ENCODE measurements at places on chromosomes 6 and 20.

- no peak for DNase-seq
These were observed 382.7 kb downstream of the UTRN start for GRCh38 chr6:144667532-144668503.

GRCh38 chr20:53949319-53949839 is 121.0 kb downstream of the BCAS1 start:
- peak; percentile 93 for DNase-seq

GRCh38 chr6:168221000-168221399 is 98.6 kb downstream of the DACT2 start:
- DNase-seq, result no peak

- DNase-seq, result no peak
These were observed 99.1 kb upstream of the PDE10A start for GRCh38 chr6:165762125-165762524.

DNA sequence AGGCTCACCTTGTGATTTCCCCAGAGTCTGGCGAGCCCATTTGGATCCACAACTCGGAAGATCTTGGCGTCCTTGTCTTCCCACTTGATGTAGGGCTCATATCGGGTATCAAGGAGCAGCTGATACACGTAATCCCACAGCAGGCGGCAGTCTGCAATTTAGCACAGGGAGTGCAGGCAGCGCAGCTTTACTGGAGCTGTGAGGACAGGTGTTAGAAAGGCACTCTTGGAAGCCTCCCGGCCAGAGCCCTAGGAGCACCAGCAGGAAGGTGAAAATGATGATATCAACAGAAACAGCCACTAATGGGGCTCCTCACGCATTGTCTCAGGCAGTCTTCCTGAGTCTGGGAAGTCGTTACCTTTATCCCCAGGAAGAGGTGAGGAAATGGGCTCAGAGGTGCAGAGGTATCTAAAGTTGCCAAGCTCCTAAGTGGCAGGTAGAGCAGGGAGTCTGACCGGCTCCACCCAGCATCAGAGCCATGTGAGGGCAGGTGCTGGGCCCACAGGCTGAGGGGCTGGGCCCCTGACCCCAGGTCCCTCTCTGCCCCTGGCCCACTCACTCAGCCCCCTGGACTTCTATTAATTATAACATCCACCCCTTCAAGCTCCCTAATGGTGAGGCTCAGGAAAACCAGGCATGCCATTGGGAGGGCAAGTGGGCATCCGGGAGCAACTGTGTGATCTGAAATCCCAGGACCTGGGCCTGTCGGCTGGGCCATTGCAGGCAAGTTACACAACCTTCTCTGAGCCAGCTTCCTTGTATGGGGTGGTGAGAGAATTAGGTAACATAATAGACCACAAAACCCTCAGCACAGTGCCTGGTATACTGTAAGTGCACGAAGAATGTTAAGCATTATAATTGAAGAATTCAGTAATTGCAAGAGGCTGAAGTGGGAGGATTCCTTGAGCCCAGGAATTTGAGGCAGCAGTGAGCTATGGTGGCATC is 18.3 kb downstream of the ETV7 start:
- peak; percentile 90 for DNase-seq

DNA sequence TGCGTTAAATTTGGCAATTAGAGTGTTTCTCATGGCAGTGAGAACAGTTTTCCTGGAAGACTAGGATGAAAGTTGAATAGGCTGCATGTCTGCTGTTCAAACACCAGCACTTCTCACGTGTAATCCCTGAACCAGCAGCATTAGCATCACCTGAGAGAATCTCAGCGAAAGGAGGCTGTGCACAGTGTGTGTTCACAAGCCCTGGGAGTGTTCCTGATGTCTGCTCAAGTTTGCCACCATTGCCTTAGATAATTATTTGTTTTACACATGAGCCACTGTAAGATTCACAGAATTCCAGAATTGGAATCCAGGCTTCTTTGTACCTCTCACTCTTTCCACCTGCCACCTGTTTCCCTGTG is 117.3 kb downstream of the JARID2 start:
- no peak for DNase-seq

DNA sequence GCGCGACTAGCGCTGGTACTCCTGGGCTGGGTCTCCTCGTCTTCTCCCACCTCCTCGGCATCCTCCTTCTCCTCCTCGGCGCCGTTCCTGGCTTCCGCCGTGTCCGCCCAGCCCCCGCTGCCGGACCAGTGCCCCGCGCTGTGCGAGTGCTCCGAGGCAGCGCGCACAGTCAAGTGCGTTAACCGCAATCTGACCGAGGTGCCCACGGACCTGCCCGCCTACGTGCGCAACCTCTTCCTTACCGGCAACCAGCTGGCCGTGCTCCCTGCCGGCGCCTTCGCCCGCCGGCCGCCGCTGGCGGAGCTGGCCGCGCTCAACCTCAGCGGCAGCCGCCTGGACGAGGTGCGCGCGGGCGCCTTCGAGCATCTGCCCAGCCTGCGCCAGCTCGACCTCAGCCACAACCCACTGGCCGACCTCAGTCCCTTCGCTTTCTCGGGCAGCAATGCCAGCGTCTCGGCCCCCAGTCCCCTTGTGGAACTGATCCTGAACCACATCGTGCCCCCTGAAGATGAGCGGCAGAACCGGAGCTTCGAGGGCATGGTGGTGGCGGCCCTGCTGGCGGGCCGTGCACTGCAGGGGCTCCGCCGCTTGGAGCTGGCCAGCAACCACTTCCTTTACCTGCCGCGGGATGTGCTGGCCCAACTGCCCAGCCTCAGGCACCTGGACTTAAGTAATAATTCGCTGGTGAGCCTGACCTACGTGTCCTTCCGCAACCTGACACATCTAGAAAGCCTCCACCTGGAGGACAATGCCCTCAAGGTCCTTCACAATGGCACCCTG is 1.6 kb downstream of the TPBG start:
- DNase-seq, result peak; percentile 17

DNA sequence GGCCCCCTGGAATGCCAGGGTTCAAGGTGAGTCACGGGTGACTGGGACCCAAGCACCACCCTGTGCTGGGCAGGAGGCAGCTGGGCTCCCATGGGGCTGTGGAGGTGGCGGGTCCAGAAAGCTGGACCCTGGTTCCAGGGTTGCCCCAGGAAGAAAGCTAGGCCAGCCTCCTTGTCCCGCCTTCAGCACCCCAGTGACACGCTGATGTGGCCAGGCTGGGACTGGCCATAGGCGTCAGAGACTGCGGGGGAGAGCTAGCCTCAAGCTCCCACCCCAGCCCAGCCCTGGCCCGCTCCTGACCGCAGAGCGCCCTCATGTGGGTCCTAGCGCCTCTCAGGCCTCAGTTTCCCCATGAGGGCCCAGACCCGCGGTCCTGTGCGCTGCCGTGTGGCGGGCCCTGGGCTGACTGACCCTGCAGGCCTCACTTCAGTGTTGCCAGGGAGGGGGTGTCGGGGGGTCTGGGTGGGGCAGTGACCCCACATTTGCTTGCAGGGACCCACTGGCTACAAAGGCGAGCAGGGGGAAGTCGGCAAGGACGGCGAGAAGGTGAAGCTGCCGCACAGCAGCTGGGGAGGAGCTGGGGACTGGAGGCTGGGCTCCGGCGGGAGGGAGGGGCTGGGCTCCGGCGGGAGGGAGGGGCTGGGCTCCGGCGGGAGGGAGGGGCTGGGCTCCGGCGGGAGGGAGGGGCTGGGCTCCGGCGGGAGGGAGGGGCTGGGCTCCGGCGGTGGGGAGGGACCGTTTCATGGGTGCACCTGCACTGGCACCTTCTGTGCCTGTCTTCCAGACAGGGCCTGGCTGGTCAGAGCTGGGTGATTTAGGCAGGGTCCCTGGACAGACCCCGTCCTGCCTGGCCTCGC is 7.9 kb downstream of the COL9A3 start:
- peak; percentile 43 for DNase-seq

DNA sequence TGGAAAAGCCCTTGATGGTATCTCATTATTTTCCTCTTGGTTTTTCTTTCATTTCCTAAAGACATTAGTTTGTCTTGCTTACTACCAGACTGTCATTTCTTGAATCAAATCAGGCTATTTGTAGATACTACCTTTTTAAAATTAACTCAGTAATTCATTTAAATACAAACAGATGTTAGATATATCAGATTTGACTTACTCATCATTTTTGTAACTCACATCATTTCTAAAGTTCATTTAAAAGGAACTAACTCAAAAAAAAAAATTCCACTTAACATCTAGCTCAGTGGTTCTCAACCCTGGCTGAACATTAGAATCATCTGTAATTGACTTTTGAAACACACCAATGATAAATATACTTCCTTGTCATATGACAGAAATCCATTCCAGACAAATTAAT is 48.2 kb upstream of the TINAG start:
- no peak for DNase-seq

DNA sequence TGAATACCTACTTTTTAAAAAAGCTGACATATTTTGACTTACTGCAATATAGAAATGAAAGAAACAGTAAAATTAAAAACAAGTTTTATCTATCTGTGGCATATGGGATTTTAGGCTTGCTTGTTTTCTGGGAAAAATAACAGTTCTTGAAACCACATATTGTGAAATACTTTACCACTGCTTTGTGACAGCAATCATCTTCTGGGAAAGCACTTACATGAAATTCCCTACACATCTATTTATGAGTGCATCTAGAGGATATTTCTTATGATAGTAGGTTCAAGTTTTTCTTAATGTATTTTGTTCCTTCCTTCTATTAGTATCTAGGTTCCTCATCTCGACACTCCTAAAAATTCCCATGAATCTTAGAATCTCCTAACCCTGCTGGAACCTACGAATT is 75.2 kb downstream of the STXBP5 start:
- peak; percentile 61 for DNase-seq

DNA sequence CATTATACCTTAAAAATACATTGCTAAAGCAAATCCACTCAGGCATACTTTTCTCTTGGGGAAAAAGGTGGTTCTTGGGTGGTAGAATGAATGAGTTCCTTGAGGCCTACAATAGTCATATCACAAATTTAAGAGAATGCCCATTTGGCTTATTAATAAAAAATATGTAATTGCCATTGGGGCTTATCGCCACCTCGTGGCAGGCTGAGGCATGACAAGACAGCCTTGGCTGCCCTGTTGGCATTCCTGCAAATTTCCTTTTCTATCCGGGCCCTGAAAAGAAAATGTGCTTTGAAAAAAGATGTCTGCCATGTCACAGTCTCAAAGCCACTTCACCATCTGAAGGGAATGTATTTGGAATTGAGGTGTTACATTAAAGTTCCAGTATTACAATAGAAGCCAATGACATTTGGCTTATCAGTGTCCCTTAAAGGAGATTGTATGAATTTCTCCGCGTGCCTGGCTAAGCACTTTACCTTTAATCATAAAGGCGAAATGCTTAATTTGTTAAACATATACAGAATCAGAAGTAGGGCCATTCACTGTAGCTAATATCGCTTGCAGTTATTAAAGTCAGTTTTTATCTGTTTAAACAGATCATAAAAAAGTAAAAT is 188.3 kb upstream of the ZFP64 start:
- peak; percentile 22 for DNase-seq

GRCh38 chr6:72040111-72040510 is 153.8 kb downstream of the RIMS1 start:
- DNase-seq, result no peak
